CD4-positive, alpha-beta memory T cell (primary cell): ENCODE measurements at places on chromosomes 12 and 14.

DNA sequence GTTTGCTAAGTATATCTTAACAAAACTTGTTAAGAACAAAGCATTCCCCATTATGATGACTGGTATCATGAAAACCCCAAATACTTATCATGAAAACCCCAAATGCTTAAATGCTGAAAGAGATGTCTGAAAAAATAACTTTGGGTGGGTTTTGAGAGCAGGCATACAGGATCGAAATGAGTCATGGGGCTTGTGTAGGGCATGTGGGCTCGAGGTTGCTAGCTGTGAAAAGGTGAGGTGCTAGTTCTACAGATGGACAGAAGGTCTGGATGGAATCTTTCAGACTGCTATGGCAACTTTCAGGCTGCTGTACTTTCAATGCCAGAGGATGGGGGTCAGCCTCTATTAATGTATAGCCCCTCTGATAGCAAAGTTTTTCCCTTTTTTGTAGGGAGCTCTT lies 167.8 kb upstream of the MDGA2 start:
- no peak for DNase-seq

- DNase-seq: no peak
Measured at GRCh38 chr12:27296674-27297073, 36.0 kb upstream of the BMAL2 start.

- no peak for DNase-seq
Measured at GRCh38 chr12:12718381-12718759, 1.2 kb downstream of the CDKN1B start.

DNA sequence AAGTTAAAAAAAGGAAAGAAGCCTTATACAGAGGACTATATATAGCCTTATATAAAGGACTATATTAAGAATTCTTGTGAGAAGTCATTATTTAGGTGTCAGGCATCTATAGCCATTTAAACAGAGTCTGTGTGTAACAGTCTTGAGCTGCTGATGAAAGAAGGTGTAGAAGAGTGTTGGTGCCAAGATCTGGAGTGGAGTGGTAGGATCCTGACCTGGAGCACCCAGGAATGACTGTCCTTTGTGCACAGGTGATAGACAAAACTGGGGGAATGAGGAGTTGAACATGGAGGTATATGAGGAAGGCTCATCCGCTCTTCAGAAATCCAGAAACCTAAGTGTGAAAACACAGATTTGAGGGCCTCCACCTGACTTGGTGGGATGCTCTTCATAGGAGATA lies 747.3 kb downstream of the NRXN3 start:
- DNase-seq: no peak

DNA sequence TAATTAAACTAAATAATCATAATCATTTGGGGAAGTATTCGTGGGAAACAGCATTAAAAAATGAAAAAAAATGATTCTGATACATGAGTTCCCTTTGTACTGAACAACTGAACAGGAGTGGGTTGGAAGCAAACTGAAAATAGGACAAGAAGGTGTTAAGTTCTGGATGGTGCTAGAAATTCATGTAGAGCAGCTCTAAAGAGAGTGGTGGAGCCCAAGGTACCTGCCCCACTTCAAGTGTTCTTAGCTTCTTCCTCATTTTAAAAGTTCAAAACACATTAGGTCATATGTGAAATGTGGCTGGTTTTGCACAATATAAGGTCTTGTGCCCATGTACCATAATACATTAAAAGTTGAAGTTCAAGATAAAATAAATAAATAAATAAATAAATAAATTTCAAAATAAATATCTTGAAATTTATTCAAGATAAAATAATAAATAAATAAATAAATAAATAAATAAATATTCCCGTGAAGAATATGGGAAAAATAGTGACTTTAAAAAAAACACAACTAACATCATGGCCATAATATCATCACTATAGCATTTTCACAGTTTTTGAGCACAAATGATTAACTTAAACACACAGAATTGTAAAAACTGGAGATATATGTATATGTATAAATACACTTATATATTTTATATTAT lies 191.5 kb upstream of the PRKD1 start:
- DNase-seq: no peak

- DNase-seq: no peak
Measured at GRCh38 chr14:39626589-39627576, 194.7 kb upstream of the FBXO33 start.

- DNase-seq: no peak
Measured at GRCh38 chr12:13342971-13343370, 146.4 kb downstream of the EMP1 start.
